NCI-H460 (cell line): ENCODE measurements at places on chromosomes 1 and 21. TPM values are rescaled to one million over a fixed set of nuclear protein-coding genes. Genes with fewer than 3 reads are reported as not detected.

The NVL gene
- 31.9 and 41.5 TPM in 2 replicates for total RNA-seq

The RPE65 gene
- total RNA-seq = 4.1 and 5.0 TPM in 2 replicates

The RABGAP1L gene
- 20.8 and 20.9 TPM in 2 replicates for total RNA-seq

The TNFSF4 gene
- 2.6 and 3.1 TPM in 2 replicates for total RNA-seq

The TAS1R1 gene
- not detected in 2 replicates for total RNA-seq

The AKNAD1 gene
- total RNA-seq = 0.75 and 1.5 TPM in 2 replicates

The POFUT2 gene
- total RNA-seq = 14.1 and 18.6 TPM in 2 replicates

The SYT2 gene
- not detected in 2 replicates for total RNA-seq

The PODN gene
- total RNA-seq = not detected in 2 replicates

The MCOLN2 gene
- 7.6 and 9.8 TPM in 2 replicates for total RNA-seq

The HJV gene
- not detected in 2 replicates for total RNA-seq
